ENCODE measurements at places on chromosomes 7 and 10.

DNA sequence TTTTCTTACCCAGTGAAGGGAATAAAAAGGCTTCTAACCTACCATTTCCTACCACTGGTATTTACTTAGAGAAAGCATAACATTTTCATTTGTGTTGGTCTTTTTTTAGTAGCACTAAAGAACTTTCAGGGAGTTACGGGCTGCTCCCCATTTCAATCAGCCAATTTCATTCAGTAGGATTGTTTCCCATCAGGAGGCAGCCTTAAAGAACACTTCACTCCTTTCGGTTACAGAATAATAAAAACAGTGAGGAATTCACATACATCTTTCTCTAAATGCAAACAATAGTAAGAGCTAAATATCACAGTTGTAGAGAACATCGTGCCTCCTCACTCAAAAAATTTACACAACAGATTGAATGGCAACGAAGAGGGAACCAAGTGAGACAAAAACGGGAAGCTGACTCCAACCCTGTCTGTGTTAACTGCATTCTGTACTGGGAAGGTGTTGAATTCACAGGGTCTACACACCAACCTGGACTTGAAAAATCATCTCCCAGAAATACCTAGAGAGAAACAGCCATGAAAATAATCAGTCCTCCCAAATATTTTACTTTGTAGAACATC lies 55.5 kb upstream of the ABLIM1 start:
- DNase-seq: no peak

DNA sequence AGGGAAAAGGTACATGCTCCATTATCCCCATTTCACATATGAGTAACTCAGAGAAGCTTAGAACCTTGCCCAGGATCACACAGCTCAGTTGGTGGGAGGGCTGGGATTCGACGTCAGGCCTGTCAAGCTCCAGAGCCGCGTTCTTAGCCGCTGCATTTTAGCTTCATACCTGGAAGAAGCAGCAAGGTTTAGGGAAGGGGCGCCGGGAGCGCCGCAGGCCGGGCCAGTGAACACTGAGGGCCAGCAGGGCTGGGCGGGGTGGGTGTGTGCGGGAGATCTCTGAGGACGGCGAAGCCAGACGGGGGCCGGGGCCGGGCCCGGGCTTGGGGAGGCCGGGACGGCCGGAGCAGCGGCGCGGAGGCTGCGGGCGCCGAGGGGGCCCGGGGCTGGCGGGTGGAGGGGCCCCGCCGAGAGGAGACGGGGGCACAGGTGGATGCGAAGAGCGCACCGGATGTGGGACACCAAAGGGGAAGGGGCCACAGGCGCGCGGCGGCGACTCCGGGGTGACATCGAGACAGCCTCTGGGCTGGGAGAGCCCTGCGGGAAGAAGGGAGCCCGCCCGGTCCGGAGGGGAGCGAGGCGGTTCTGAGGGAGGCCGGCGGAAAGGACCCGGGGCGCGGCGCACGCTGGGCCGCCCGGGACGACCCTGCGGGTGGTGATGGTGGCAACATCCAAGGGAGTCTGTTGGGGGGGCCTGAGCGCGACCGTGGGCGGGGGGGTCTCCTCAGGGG lies 498 bp downstream of the NDST2 start:
- DNase-seq: no peak

DNA sequence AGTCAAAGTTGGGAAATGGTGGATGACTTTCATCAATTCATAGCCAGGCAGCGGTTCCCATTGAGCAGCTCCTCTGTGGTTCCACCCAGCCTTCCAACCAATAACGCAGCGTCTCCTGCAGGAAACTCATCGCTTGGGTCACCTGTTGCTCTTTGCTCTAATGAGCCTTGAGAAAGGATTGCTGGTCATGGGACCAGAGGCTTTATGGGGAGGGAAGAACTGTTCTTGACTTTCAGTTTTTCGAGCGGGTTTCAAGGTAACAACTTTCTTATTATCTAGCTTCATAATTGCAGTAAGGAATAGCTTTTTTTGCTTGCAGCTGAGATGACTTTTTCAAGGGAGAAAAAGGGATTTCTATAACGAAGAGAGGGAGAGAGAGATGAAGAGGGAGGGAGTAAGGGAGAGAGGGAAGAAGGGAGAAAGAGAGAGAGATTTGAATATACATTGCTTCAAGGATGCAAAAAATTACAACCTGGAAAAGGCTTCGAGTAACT lies 405 bp upstream of the ENTPD1 start:
- DNase-seq: no peak

GRCh38 chr10:58331646-58332045 lies 3.2 kb upstream of the UBE2D1 start:
- no peak for DNase-seq

DNA sequence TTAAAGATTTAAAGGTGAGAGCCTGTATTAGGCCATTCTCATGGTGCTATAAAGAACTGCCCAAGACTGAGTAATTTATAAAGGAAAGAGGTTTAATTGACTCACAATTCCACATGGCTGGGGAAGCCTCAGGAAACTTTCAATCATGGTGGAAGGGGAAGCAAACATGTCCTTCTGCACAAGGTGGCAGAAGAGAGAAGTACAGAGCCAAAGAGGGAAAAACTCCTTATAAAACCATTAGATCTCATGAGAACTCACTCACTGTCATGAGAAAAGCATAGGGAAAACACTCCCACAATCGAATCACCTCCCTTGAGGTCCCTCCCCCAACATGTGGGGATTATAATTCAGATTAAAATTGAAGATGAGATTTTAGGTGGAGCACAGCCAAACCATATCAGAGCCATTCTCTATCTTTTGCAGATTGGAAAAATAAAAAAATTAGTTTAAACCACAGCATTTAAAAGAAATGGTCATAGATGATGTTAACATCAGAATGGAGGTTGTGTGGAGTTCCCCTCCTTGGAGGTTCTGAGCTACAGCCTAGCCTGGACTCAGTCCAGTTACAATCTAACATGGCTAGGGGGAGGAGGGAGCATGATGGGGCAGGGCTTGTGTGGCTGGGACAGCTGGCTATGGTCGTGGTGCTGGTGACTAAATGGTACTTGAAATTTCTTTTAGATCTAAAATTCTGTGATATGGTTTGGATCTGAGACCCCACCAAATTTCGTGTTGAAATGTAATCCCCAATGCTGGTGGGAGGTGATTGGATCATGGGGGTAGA lies 33.1 kb downstream of the GSTO2 start:
- no peak for DNase-seq

- DNase-seq: no peak
Observed at GRCh38 chr10:3660753-3661152, 124.3 kb downstream of the KLF6 start.

- DNase-seq: no peak
Observed at GRCh38 chr10:62643606-62644587, 160.6 kb upstream of the ADO start.

GRCh38 chr10:90674928-90675327 lies 182.9 kb downstream of the HTR7 start:
- no peak for DNase-seq

GRCh38 chr7:45088821-45089340 lies at the start of gene NACAD:
Gene NACAD (minus strand): TSS chr7:45088969. CDS start chr7:45088894, 75 bp downstream.
- no peak for DNase-seq

DNA sequence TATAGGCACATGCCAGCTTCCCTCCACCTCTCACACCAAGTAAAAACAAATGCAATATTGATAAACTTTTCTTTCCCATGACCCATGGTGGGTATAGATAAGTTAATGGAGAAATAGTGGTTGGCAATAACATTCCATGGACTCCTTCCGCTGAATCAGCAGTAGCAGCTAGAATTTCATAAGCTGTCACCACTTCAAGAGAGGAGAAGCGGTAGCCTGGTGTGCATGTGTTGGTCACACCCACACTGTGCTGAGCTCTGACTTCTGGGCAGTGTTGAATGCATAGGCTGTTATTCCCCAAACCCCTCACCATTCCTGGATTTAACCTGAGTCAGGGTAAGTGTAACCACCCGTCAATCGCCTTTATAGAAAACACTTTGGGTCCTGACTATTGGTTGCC lies 32.5 kb upstream of the BMPER start:
- DNase-seq: no peak

GRCh38 chr7:21547501-21547900 lies 4.7 kb downstream of the DNAH11 start:
- DNase-seq: no peak

DNA sequence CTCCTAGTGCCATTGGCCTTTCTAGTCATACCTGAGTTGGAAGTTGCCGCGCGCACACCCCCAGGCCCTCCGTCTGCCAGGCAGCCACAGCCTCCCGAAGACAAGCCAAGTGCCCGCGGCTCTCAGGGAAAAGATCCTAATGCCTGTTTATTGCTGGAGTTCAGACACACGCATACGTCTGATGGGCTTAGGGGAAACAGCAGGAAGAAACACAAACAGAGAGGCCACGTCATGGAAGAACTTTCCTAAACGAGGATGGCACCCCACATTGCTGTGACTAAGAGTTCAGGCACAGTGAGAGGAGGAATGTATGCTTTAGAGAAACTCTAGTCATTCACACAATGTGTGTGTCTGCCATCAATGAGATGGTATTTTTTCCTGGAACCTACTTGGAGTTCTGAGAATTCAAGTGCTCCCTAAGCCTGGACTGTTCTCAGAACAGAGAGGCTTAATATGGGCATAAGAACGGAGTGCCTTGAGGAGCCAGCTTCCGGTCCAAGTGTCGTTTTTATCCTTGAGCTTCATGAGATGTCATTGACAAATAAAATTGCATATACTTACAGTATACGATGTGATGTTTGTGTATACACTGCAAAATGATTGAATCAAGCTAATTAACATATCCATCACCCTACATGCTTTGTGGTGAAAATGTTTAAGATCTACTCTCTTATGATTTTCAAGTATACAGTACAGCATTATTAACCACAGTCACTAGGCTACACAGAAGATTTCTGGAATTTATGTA lies 11.6 kb upstream of the RBP3 start:
- DNase-seq: no peak

DNA sequence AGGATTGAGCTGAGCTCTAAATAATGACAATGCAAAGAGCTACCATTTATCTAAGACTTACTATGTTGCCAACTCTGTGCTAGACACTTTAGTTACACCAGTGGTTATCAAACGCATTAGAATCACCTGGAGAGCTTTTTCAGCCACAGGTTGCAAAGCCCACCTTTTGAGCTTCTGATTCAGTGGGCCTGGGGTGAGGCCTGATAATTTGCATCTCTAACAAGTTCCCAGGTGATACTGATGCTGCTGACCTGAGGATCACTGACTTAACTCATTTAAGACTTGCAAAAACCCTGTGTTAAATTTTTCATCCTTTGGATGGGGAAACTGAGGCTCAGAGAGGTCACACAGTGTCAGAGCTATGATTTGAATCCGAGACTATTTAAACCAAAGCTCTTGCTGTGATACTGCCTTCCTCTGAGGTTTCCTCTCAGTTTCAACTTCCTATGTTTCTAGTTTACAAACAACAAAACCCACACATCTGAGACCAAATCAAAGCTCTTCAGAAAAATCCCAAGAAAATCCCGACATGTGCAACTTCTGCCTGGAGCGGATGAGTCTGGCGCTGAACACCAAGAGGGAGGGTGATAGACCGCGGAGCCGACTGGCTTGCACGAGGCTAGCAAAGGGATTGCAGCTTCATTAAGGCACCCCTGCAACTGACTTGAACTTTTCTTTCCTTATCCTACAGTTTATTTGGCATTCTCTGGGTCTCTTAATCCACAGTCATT lies 124.9 kb downstream of the CYP26A1 start:
- no peak for DNase-seq

DNA sequence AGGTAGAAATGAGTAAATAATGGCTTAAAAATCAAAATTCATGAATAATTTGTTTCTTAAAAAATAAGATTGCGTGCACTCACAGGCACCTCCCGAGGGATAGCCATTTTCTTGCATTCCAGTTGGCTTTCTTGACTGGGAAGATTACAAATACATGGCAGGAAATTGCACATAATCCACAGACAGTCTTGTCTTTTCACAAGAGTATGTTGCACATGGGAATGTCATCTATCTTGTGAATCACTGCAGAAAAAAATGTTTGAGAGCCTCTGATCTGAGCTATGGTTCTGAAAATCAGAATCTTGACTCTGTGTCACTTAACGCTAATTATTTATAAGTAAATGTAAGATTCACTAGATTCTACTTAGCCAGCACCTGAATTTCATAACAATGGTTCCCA lies 74.1 kb upstream of the PRKG1 start:
- no peak for DNase-seq

- DNase-seq: no peak
Observed at GRCh38 chr7:139023076-139023475, 12.8 kb downstream of the ZC3HAV1L start.

DNA sequence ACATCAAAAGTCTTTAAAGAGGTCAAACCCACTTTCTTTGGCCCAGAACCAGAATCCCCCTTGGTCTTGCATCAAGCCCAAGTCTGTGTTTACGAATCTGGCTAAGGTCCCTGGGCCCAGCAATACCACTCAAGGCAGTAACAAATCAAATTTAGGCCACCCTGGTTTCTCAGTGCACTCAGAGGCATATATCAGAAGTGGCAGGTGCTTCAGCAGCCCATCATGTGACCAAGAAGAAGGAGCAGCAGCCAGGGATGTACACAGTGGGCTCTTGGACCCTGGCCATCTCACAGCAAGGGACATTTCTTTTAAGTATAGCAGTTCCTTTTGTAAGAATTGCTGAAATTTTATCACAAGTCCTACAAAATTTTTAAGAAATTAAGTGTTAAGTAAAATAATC lies 7.3 kb upstream of the SLC25A13 start:
- DNase-seq: no peak

All from NCI-H1417 treated with DMSO at 0.1 percent for 48 hours (cell line).